Omental fat pad (tissue), 4 donors: ENCODE measurements at places on chromosomes 4 and X. TPM values are rescaled to one million over a fixed set of nuclear protein-coding genes. Genes with fewer than 3 reads are reported as not detected.

The RTL9 gene
- total RNA-seq, result 0.16 TPM

The UGT2A3 gene
- not detected for total RNA-seq

The RHOXF2B gene
- not detected for total RNA-seq

The WNK3 gene
- 1.8 TPM for total RNA-seq

The GUCY1B1 gene
- total RNA-seq, result 5.8 TPM

The MAGEA11 gene
- total RNA-seq, result not detected

The GUCY1A1 gene
- total RNA-seq, result 52.0 TPM

The CASK gene
- total RNA-seq, result 32.4 TPM

The LONRF3 gene
- total RNA-seq, result 32.1 TPM

The NAP1L5 gene
- 7.5 TPM for total RNA-seq

The ARHGEF6 gene
- 38.8 TPM for total RNA-seq

The PDLIM5 gene
- total RNA-seq, result 143 TPM

The EMCN gene
- 27.8 TPM for total RNA-seq

The CXorf65 gene
- total RNA-seq, result not detected

The MMRN1 gene
- total RNA-seq, result 62.9 TPM

The SHROOM4 gene
- 6.3 TPM for total RNA-seq

The EXOC1L gene
- total RNA-seq, result not detected

The CNOT6L gene
- 22.7 TPM for total RNA-seq

The TMSB15C gene
- total RNA-seq, result 0.60 TPM

The NPY2R gene
- not detected for total RNA-seq

The MAGEB4 gene
- not detected for total RNA-seq
